CD4-positive, alpha-beta T cell treated with Interferon gamma for 1 hour (primary cell): ENCODE measurements at places on chromosomes 5 and 9.

DNA sequence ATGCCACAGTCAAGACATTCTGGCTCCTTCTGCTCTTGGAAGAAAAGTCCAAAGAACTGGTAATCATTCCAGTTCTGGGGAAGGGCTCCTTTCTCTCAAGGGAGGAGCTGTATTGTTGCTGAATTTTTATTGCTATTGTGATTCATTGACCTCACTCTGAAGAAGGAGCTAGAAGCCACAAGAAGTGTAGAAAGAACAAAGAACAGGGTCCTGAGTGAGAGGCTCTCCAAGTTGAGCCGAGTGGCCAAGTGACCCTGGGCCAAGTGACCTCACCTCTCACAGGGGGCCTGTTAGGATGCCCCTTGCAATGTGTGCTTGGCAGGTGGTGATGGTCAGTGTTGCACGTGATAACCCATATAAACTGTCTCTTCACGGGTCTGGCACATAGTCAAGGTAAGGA, 173.3 kb downstream of the FGF18 start:
- DNase-seq, result no peak

DNA sequence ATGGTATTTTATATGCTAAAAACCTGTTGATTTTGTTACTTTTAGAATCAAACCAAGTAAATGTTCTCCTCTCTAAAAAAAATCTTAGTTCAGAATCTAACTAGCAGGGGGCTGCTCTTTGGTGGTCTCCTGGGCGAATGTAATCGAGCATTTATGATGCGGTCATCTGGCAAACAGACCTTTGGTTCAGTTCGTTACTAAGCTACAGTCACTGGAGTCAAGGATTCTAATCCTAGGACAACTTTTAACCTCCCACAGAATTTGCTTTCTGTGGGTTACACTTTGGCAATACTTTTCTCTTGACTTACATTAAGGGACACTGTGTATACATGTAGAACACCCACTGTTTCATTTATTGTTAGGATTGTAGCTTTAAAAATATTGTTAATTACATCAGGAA, 26.3 kb upstream of the FREM1 start:
- DNase-seq, result no peak

GRCh38 chr9:90991953-90992352, 190.3 kb downstream of the SYK start:
- no peak for DNase-seq

GRCh38 chr5:25448190-25448621, 803.4 kb upstream of the CDH10 start:
- no peak for DNase-seq

DNA sequence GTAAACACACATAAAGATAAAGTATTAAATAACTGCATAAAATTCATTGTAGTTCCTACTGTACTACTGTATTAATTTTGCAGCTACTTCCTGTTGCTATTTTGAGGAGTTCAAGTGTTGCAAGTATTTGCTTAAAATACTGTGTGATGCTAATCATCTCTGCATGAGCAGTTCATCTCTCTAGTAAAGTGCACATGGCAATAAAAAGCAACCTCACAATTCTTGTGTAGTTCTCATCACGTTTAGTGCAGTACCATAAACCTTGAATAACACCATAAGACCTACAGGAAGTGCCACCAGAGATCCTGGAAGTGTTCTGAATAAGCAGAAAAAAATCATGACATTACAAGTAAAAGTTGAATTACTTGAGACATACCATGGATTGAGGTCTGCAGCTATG, 34.6 kb downstream of the CPLANE1 start:
- DNase-seq, result no peak

DNA sequence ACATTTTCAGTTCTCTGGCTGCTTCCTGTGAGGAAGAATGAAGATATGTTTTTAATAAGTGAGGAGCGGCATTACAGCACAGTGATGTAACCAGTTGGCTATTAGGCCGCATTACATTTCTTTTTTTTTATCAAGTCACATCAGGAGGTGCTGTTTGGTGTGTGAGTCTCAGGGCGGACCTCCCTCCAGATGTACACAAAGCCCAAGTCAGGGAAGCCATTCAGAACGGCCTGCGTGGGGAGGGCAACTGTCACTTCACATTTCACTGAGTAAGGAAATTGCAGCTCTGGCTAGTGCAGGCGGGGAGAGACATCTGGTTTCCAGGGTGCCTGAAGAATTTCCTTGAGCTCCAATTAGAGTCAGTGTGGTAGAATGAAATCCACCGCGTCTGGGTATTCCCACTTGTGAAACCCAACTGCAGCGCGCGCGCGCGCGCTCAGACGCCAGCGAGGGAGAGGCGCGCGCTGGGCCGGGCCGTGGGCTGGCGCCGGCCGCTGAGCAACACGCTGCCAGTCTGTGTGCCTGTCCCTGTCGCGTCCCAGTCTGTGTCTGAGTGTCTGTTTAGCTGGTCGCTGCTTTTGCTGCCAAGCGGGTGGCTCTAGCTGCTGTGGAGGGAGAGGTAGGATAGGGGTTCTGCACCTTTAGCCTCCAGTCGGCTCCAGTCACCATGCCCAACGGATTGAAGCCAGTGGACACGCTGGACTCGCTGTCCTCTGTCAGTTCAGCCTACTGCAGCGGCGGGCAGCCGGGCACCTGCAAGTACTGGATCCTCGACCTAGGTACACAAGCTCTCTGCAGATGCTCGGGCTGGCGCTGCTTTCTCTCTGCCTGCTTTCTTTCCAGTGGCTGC, 140.8 kb upstream of the OTULINL start:
- no peak for DNase-seq

DNA sequence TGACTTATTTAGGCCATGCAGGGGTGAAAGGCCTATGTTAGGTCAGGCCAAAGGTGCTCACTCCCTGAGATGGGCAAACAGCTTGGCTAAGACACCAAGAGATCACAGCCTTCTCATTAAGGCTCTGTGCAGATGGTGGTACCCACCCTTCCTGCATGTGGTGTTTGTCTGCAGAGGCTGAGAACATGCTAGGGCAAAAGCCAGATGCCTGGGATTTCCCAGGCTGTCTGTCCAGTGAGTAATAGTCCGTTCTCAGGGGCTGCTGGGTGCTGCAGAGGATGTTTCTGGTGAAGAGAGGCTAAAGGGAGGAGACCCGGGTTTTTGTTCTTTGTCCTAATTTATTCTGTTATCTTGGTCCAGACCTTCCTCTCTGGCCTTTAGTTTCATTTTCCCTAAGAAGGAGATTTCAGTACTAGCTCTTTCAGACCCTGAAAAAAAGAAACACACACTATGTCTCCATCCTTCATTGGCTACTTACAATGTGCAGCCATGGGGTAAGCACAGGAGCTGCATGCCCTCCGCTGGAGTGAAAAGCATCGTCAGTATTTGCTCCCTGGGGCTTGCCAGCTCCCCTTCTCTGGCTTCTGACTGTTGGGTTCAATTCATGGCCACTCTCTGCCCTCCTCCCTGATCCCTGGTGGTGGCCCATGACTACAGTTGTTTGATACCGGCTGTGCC, 23.4 kb upstream of the GLRA1 start:
- no peak for DNase-seq

GRCh38 chr5:56449071-56449640, 216.0 kb upstream of the ANKRD55 start:
- no peak for DNase-seq

DNA sequence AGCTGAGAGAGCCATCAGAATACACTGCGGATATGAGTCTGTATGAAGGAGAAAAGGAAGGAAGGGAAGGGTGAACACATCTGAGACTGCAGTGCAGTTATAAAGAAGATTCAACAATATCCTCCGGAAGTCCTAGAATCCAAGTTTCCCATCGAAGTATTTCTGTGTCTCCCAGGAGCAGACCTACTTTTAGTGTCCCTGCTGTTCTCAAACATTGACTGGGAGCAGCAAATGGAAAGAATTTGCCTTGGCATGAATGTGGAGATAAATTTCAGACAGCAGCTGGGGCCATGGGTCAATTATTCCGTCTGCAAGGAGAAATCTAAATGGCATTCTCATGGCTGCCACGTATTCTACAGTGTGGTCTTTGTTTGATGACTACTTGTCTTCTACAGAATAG, 478.1 kb upstream of the SMC2 start:
- no peak for DNase-seq

GRCh38 chr9:19380826-19381075, 715 bp upstream of the RPS6 start:
- no peak for DNase-seq

DNA sequence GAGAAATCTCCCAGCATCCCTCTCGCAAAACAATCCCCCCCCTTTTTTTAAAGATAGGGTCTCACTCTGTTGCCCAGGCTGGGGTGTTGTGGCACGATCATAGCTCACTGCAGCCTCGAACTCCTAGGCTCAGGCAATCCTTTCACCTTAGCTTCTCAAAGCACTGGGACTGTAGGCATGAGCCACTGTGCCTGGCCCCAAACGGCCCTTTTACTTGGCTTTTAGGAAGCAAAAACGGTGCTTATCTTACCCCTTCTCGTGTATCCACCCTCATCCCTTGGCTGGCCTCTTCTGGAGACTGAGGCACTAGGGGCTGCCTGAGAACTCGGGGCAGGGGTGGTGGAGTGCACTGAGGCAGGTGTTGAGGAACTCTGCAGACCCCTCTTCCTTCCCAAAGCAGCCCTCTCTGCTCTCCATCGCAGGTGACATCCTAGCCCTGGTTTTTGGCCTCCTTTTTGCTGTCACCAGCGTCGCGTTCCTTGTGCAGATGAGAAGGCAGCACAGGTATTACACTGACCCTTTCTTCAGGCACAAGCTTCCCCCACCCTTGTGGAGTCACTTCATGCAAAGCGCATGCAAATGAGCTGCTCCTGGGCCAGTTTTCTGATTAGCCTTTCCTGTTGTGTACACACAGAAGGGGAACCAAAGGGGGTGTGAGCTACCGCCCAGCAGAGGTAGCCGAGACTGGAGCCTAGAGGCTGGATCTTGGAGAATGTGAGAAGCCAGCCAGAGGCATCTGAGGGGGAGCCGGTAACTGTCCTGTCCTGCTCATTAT, 6.8 kb downstream of the CA9 start:
- DNase-seq, result no peak

DNA sequence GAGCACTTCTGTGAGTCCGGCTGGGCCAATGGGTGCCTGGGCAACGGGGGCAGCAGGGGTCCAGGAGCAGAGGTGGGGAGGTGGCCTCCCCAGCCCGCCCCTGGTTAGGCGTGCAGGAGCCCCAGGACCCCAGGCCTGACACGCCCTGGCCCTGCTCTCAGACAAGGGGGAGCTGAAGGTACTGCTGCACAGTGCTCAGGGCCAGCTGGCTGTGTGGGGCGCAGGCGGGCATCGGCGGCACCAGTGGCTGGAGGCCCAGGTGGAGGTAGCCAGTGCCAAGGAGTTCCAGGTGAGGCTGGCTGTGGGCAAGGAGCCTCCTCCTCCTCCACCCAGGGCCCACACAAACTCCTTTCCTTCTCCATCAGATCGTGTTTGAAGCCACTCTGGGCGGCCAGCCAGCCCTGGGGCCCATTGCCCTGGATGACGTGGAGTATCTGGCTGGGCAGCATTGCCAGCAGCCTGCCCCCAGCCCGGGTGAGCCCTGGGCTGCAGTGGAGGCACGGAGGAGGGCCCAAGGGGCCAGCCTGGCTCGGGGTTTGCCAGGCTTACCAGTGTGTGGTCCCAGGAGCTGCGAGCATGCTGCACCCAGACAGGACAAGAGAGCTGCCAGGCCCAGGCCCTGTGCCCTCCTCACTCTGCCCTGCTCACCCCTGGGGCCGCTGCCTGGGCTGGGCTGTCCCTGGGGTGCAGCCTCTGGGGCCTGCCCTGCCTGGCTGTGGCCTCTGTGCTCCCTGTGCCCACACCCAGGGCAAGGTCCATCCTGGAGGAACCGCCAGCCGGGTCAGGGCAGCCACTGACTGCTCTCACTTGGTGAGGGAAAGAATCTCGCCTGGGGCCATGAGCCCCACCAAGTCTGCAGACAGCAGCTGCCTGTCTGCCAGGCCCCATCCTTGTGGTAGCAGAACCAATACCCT, 7.0 kb downstream of the MAMDC4 start:
- DNase-seq, result no peak

DNA sequence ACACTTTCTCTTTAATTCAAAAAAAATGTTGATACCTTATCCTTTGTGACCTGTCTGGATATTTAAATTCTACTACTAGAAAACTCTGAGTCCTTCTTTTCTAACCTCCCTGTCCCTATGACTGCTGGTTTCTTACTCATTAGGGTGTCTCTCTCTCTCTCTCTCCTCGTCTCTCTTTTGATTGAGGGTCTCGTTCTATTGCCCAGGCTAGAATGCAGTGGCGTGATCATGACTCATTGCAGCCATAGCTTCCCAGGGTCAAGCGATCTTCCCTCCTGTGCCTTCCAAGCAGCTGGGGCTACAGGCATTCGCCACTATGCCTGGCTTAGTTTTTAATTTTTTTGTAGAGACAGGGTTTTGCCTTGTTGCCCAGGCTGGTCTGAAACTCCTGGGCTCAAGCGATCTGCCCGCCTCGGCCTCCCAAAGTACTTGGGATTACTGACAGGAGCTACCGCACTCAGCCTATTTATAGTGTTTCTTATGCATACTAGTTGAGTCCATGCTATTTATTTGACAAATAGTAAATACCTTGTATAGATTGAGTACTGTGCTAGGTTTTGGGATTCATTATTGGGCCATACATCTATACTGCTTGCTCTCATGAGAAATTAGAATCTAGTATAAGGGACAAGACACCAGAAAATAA, 61.9 kb downstream of the NSD1 start:
- no peak for DNase-seq

- DNase-seq, result no peak
Observed at GRCh38 chr5:4294878-4295277, 699.2 kb downstream of the IRX1 start.

GRCh38 chr5:125056671-125057485, 310.4 kb upstream of the ZNF608 start:
- DNase-seq, result no peak

- DNase-seq, result no peak
Observed at GRCh38 chr9:125397736-125398135, 136.1 kb downstream of the GAPVD1 start.

DNA sequence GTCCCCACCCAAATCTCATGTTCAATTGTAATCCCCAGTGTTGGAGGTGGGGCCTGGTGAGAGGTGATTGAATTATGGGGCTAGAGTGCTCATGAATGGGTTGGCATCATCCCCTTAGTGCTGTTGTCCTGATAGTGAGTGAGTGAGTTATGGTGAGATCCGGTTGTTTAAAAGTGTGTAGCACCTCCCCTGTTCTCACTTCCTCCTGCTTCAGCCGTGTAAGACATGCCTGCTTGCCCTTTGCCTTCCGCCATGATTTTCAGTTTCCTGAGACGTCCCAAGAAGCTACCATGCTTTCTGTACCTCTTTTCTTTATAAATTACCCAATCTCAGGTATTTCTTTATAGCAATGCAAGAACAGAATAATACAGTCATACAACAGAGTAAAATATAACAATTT, 742 bp upstream of the LECT2 start:
- DNase-seq, result no peak

- no peak for DNase-seq
Observed at GRCh38 chr9:90964101-90965020, 162.7 kb downstream of the SYK start.

GRCh38 chr9:121696930-121697329, 45.5 kb downstream of the DAB2IP start:
- DNase-seq, result no peak

- no peak for DNase-seq
Observed at GRCh38 chr5:36147681-36148080, 4.0 kb downstream of the LMBRD2 start.

- no peak for DNase-seq
Observed at GRCh38 chr5:113157886-113158285, 181.3 kb downstream of the DCP2 start.

- no peak for DNase-seq
Observed at GRCh38 chr5:170339780-170340167, 42.2 kb upstream of the LCP2 start.
